Upper lobe of left lung (tissue), 6 donors: ENCODE measurements at places on chromosomes 11 and 22. TPM values are rescaled to one million over a fixed set of nuclear protein-coding genes. Genes with fewer than 3 reads are reported as not detected.

GRCh38 chr11:40432358-40432757 lies 1027.1 kb downstream of the LRRC4C start:
- H3K36me3 ChIP-seq = no peaks in the 10 kb centered on the region
- H3K27ac ChIP-seq = no peak overlapping the region
- H3K4me3 ChIP-seq = no peak overlapping the region
- H3K27me3 ChIP-seq = no peaks in the 10 kb centered on the region

- no peaks in the 10 kb centered on the region for H3K4me1 ChIP-seq
- no peak overlapping the region for H3K4me3 ChIP-seq
- DNase-seq = no peak
- no peaks in the 10 kb centered on the region for H3K27me3 ChIP-seq
Observed at GRCh38 chr11:110077831-110078325, 15.3 kb upstream of the ZC3H12C start.

GRCh38 chr22:18965526-18966421 lies 29.7 kb upstream of the PRODH start:
- peaks cover 4% of the 10 kb centered on the region for H3K4me1 ChIP-seq
- no peak overlapping the region for H3K27ac ChIP-seq
- no peaks in the 10 kb centered on the region for H3K27me3 ChIP-seq
- H3K4me3 ChIP-seq = no peak overlapping the region

- no peak for DNase-seq
- no peaks in the 10 kb centered on the region for H3K4me1 ChIP-seq
- no peaks in the 10 kb centered on the region for H3K27me3 ChIP-seq
- peaks cover 58% of the 10 kb centered on the region for H3K36me3 ChIP-seq
Observed at GRCh38 chr11:104946907-104947306, 21.5 kb downstream of the CASP4 start.

Gene POU2F3
- total RNA-seq = 3.3 TPM

GRCh38 chr11:82671451-82671850 lies 62.2 kb downstream of the FAM181B start:
- no peaks in the 10 kb centered on the region for H3K36me3 ChIP-seq
- no peaks in the 10 kb centered on the region for H3K4me1 ChIP-seq
- no peaks in the 10 kb centered on the region for H3K27me3 ChIP-seq

Gene MS4A15
- 110 TPM for total RNA-seq

GRCh38 chr11:132772703-132773545 lies 759.4 kb downstream of the OPCML start:
- no peaks in the 10 kb centered on the region for H3K4me1 ChIP-seq
- DNase-seq = no peak
- no peak overlapping the region for H3K27ac ChIP-seq

GRCh38 chr11:73988227-73988626 lies 5.6 kb upstream of the UCP2 start:
- no peak for DNase-seq
- no peaks in the 10 kb centered on the region for H3K27me3 ChIP-seq
- peaks cover 16% of the 10 kb centered on the region for H3K4me1 ChIP-seq
- H3K27ac ChIP-seq = no peak overlapping the region
- H3K36me3 ChIP-seq = no peaks in the 10 kb centered on the region

GRCh38 chr22:20156611-20157429 lies 6.0 kb upstream of the CCDC188 start:
- DNase-seq = peak; percentile 85
- no peaks in the 10 kb centered on the region for H3K36me3 ChIP-seq
- H3K4me3 ChIP-seq = no peak overlapping the region
- no peak overlapping the region for H3K27ac ChIP-seq
- H3K4me1 ChIP-seq = peaks cover 7% of the 10 kb centered on the region

- peak overlapping the region; percentile 48 for H3K27ac ChIP-seq
- H3K4me3 ChIP-seq = no peak overlapping the region
- peaks cover 24% of the 10 kb centered on the region for H3K4me1 ChIP-seq
Observed at GRCh38 chr11:9136741-9137140, 45.3 kb upstream of the SCUBE2 start.

GRCh38 chr22:49052023-49052538 lies 775.6 kb downstream of the BRD1 start:
- H3K4me1 ChIP-seq = no peaks in the 10 kb centered on the region
- no peaks in the 10 kb centered on the region for H3K27me3 ChIP-seq
- H3K4me3 ChIP-seq = no peak overlapping the region
- H3K27ac ChIP-seq = no peak overlapping the region
- H3K36me3 ChIP-seq = no peaks in the 10 kb centered on the region
- DNase-seq = no peak

Gene BATF2
- total RNA-seq = 36.7 TPM

DNA sequence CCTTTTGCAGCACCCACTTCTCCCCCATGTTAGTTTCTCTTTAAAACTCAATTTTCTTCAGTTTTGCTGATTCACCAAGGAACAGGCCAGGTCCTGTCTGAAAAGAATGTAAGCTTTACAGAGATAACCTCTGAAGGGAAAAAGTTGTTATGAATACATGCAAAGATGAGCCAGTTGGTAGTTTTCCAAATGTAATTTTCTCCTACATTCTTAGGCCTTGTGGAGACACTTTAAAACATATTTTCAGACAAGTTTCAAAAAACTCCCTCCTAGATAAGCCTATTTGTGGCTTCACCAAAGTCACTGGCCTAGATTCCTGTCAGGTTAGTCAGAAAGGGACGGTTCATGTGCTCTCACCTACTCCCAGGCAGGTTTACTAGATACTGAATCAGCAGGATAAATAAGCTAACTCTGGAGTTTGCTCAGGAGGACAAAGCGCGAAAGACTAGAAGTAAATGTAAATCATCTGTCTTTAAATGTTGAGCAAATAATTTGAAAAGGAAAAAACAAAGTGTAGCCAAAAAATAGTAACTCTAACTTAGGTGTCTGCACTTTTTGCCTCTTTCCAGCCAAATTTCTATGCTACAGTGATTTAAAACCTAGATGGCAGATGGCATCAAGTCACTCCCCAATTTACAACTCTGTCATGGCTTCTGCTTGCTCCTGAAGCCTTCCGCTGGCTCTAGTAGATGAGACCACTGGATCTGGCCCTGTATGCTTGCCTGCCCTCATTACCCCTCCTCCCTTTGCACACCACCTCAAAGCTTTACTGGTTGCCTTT lies 4.9 kb upstream of the ATP6V1E1 start:
- peaks cover 11% of the 10 kb centered on the region for H3K4me1 ChIP-seq
- no peaks in the 10 kb centered on the region for H3K27me3 ChIP-seq
- no peak overlapping the region for H3K27ac ChIP-seq
- no peak overlapping the region for H3K4me3 ChIP-seq
- no peaks in the 10 kb centered on the region for H3K36me3 ChIP-seq

Gene KCNK4
- total RNA-seq = 0.17 TPM

- DNase-seq = no peak
- no peaks in the 10 kb centered on the region for H3K4me1 ChIP-seq
- H3K27me3 ChIP-seq = no peaks in the 10 kb centered on the region
- no peak overlapping the region for H3K4me3 ChIP-seq
Observed at GRCh38 chr11:80916173-80916798, 1475.5 kb upstream of the TENM4 start.

GRCh38 chr11:102703826-102704493 lies 1.6 kb downstream of the MMP27 start:
- no peaks in the 10 kb centered on the region for H3K4me1 ChIP-seq
- H3K27ac ChIP-seq = no peak overlapping the region
- no peak for DNase-seq
- no peak overlapping the region for H3K4me3 ChIP-seq
- H3K36me3 ChIP-seq = no peaks in the 10 kb centered on the region
- no peaks in the 10 kb centered on the region for H3K27me3 ChIP-seq

DNA sequence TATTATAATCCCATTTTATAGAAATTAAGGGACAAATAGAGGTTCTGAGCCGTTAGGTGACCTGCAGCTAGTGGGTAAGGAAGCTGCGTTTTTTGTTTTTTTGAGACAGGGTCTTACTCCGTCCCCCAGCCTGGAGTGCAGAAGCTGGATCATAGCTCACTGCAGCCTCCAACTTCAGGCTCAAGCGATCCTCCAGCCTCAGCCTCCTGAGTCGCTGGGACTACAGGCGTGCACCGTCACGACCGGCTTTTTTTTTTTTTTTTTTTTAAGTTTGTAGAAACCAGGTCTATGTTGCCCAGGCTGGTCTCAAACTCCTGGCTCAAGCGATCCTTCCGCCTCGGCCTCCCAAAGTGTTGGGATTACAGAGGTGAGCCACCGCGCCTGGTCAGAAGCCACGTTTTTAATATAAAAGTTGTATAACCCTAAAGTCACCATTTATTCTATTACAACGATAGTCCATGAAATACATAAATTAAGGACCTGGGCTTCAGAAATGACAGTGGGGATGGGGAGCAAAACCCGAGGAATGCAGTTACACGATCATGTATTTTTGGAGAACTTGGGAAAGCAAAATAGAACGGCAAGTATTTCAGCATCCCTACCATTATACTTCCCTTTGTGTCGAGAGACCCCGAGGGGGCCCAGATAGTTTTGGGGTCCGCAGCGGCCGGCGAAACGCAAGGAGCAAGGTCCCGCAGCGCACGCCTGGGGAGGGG lies 638 bp downstream of the SAAL1 start:
- peak overlapping the region; percentile 99 for H3K4me3 ChIP-seq
- peaks cover 15% of the 10 kb centered on the region for H3K4me1 ChIP-seq
- H3K27ac ChIP-seq = peak overlapping the region; percentile 82
- H3K27me3 ChIP-seq = no peaks in the 10 kb centered on the region
- peaks cover 24% of the 10 kb centered on the region for H3K36me3 ChIP-seq
- DNase-seq = no peak

DNA sequence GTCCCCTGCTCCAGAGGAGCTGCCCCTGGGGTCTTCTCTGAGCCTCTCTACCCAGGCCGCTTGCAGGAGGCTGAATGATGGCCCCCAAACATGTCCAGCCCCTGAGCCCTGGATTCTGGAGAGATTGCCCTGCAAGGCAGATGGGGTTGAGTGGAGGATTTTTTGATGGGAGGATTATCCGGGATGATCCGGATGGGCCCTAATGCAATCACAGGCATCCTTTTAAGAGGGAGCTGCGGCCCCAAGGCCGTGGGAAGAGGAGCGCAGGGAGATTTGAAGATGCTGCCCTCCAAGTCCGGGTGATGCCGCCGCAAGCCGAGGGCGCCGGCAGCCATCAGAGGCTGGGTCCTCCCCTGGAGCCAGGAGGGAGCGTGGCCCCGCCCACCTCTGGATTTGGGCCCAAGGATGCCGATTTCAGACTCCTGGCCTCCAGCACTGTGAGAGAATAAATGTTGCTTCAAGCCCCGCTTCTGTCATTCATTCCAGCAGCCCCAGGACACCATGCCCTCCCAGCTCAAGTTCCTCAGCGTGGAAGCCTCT lies 66.0 kb downstream of the WNT7B start:
- H3K27me3 ChIP-seq = no peaks in the 10 kb centered on the region
- H3K27ac ChIP-seq = no peak overlapping the region
- no peaks in the 10 kb centered on the region for H3K36me3 ChIP-seq
- DNase-seq = peak; percentile 76
- peaks cover 12% of the 10 kb centered on the region for H3K4me1 ChIP-seq
- H3K4me3 ChIP-seq = no peak overlapping the region

DNA sequence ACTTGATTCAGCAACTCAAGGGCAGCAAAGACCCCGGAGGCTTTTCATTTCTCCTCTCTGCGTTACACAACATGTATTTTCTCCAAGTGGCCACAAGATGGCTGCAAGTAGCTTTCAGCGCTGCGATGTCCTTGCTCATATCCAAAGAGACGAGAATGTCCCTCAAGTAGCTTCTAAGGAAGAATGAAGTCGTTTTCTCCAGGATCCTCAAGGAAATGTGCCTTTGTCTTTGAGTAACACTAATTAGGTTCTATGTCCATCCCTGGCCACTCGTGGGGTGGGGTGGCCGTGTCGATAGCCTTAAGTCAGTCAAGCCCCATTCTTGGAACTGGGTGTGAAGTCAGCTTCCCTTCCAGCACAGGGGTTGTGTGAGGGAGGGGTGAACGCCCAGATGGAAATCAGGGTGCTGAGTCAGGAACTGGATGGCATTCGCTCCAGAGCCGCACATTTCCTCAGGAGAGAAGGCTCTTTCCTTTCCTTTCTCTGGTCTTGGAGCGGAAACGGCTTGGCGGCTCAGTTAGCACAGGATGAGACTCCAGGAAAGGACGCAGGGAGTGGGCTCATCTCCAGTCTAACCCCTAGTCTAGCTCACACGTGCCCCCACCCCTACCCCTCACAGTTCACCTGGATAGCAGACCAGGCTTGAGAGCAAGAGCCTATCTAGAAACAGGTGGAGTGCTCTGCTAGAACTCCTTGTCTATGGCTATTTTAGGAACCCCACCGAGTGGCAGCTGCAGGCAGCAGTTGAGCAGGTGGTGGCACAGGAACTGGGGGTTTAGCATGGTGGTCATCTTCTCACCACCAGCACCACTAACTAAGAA lies 44.3 kb downstream of the NNMT start:
- peak; percentile 64 for DNase-seq
- no peak overlapping the region for H3K4me3 ChIP-seq
- peaks cover 9% of the 10 kb centered on the region for H3K4me1 ChIP-seq

Gene PKNOX2
- total RNA-seq = 4.9 TPM

Gene GVQW3
- total RNA-seq = 2.1 TPM

Gene NAV2
- 61.4 TPM for total RNA-seq

- no peak overlapping the region for H3K27ac ChIP-seq
- H3K4me3 ChIP-seq = no peak overlapping the region
- H3K27me3 ChIP-seq = no peaks in the 10 kb centered on the region
- no peak for DNase-seq
- peaks cover 6% of the 10 kb centered on the region for H3K36me3 ChIP-seq
- H3K4me1 ChIP-seq = no peaks in the 10 kb centered on the region
Observed at GRCh38 chr11:17992916-17993315, 19.9 kb downstream of the SERGEF start.

- H3K4me1 ChIP-seq = no peaks in the 10 kb centered on the region
- no peak overlapping the region for H3K27ac ChIP-seq
- H3K36me3 ChIP-seq = no peaks in the 10 kb centered on the region
- H3K4me3 ChIP-seq = no peak overlapping the region
Observed at GRCh38 chr22:36546932-36547331, 18.0 kb upstream of the EIF3D start.

DNA sequence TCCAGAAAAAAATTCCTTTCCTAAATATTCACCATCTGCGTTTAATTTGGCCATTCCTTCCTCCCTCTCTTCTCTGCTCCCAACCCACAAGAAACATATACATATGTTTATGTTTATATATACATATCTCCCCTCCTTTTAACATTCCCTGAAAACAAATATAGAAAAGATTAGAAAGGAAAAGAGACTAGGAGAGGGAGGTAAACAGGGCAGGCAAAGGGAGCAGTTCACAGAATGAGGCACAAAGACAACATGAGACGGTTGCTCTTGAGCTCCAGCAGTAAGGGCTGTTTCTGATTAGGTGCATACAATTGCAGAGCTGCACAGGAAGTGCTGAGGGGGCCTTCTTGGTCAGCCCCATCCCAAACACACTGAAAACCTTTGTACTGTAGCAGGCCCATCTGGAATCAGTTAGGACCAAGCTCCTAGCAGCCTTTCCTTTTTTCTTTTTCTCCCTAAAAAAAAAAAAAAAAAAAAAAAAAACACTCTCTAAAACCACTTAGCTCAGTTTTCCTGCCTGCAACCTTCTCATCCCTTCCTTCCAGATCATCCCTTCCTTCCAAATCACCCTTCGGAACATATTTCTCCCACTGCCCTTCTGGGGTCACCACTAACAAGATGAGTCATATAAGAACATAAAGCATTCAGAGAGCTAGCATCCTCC lies 57.0 kb downstream of the RBFOX2 start:
- H3K4me1 ChIP-seq = peaks cover 35% of the 10 kb centered on the region
- H3K36me3 ChIP-seq = no peaks in the 10 kb centered on the region
- no peak overlapping the region for H3K4me3 ChIP-seq
- DNase-seq = no peak
